ENCODE measurements at places on chromosomes 6 and 20.

DNA sequence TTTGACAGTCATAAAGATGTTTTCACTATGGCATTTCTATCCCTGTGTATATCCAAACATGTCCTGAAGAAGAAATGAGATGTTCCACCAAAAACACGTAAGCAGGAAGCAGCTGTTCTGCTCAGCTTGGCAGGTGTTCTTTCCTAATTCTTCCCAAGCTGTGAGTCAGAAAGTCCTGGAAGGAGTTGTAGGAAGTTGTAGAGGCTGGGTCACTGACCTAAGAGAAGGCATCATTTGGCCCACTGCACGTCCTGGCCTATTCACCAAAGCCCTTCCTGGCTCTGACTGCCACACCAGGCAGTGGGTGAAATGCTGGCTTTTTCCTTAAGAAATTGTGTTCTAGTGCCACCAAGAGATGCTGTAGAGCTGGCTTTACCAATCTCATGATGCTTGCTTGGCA lies 40.3 kb downstream of the STX11 start:
- no peak for DNase-seq

DNA sequence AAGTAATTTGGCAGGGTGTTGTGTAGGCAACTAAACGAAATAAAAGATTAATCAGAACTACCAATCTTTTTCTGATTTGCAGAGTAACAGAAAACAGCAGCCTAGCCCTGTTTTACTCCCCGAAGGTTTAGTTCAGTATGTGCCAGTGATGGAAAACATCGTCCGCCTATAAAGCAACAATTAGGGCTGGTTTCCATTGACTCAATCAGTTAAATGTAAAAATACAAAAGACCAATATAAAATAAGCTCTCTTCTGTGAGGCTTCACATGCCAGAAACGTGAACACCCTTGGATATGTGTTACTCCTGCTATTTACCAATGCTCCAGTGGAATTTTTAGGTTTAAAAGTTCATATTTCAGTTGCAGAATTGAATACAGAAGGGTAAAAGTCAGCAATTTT lies 210.5 kb upstream of the RSPO3 start:
- DNase-seq: no peak

DNA sequence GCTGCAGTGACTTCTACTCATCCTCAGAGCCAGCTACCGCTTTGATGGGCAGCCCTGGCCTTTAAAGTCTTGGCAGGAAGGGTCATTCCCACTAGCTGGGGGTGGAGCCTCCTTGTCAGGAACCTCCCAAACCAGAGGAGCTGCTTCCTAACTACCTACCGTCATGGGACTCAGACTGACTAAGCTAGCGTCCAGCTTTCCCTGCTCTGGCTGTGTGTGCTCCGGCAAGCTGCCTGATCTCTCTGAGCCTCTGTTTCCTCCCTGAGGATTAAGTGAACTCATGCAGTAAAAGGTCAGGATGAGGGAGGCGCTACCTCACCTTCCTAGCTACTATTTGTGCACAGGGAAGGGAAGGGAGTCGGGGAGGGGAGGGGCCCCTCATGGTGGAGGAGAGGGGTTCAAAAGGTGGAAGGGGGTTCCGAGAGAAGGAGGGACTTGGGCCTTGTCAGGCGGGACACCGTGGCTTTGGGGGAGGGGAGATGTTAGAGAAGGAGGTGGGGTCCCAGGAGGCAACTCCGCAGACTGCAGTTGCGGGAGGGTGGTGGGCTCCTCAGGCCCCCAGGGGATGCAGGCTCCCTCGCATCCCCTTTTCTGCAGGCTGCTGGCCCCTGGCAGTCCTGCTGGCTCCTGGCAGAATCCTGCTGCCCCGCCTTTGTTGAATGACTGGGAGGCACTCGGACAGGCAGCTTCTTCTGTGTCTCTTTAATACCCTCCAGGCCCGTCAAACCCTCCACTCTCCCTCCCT lies 9.8 kb downstream of the DUSP15 start:
- DNase-seq: peak; percentile 87

DNA sequence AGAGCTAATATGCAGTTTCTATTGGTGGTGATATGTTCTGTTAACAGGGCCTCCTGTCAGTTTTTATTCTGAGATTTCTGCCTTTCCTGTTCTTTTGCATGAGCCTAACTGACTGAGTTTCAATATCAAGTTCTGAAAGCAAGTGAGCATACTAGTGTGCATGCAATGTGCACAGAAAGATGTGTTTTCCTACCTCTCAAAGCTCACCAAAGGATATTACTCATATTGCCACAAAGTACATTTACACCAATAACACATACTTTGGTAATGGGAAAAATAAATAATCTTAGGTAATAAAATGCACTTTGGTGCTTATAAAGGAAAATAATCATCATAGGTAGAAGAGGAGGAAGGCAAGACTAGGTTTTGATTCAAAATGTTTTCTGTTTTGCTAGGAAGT lies 195.0 kb downstream of the KHDC1L start:
- no peak for DNase-seq

GRCh38 chr6:127980996-127981395 lies 80.1 kb upstream of the THEMIS start:
- DNase-seq: no peak

DNA sequence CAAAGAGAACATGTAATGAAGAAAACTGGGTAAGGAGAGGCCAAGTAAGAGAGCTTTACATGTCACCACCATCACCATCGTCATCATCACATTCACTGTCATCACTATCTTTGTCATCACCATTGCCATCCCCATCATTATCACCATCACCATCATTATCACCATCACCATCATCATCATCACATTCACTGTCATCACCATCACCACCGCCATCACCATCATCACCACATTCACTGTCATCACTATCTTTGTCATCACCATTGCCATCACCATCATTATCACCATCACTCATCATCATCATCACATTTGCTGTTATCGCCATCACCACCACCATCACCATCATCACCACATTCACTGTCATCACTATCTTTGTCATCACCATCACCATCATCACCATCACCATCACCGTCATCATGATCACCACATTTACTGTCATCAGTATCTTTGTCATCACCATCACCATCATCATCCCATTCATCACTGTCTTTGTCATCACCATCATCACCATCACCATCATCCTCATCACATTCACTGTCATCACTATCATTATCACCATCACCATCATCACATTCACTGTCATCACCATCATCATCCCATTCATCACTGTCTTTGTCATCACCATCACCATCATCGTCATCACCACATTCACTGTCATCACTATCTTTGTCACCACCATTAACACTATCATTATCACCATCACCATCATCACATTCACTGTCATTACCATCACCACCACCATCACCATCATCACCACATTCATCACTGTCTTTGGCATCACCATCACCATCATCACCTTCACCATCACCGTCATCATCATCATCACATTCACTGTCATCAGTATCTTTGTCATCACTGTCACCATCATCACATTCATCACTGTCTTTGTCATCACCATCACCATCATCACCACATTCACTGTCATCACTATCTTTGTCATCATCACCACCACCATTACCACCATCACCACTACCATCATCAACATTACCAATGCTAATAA lies 172.3 kb downstream of the ERMARD start:
- no peak for DNase-seq

- DNase-seq: no peak
Measured at GRCh38 chr6:72328775-72329174, 293.1 kb upstream of the KCNQ5 start.

DNA sequence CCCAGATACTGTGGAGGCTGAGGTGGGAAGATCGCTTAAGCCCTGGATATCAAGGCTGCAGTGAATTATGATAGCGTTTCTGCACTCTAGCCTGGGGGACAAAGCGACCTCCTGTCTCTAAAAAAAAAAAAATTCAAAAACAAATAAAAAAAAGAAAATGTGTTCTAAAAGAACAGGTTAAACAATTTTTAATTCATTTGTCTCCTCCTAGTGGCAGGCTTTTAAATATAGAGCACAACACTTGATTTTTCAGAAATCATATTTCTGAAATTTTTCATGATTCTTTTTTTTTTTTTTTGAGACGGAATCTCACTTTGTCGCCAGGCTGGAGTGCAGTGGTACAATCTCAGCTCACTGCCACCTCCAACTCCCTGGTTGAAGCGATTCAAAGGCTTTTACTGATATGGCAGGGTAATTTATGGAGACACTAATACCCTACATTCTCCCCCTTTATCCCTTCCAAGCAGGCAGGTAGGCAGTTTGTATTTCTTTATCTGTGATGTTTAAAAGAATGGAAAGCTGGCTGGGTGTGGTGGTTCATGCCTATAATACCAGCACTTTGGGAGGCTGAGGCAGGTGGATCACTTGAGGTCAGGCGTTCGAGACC lies 8.7 kb upstream of the GTF3C6 start:
- no peak for DNase-seq

GRCh38 chr6:114339706-114340105 lies 3.1 kb downstream of the HS3ST5 start:
- DNase-seq: no peak

- peak; percentile 39 for DNase-seq
Measured at GRCh38 chr20:40663991-40664880, 24.8 kb downstream of the MAFB start.

DNA sequence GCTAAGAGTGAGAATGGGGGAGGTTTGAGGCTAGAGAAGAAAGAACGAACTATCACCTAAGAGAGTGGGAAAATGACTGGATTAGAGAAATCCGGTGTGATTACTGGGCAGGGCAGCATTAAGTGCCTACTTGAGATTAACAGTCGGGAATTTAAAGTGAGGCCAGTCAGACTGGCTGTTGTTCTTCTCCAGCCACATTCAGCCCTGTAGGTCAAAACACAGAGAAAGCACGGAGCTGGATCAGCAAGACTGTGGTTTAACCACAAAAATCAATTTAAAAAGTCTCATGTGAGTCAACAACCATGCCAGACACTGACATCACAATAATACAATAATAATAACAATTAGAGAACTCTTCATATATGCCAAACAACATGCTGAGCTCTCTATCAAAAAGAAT lies 301.9 kb upstream of the SGK1 start:
- no peak for DNase-seq

DNA sequence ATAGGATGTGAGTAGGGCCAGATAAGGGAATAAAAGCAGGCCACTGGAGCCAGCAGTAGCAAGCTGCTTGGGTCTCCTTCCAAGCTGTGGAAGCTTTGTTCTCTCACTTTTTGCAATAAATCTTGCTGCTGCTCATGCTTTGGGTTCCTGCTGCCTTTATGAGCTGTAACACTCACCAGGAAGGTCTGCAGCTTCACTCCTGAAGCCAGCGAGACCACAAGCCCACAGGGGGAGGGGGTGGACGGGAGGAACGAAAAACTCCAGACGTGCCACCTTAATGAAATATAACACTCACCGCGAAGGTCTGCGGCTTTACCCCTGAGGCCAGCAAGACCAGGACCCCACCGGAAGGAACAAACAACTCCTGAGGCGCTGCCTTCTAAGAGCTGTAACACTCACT lies 1324.4 kb upstream of the EYS start:
- DNase-seq: no peak

DNA sequence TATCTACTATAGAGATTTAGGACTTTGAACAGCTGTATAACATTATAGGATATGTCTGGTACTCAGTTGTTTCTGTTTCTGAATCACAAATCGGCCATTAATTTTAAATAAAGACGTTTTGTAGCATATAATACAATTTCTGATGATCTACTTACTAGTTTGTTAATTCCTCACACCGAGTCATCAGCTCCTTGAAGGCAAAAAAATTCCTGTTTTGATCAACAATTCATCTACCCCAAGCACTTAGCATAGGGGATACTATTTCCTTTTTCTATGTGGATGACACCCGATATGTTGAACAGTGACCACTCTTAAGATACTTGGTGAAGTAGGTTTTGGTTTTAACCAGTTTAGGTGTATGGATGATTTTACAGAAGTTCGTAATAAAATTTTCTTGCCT lies 107.3 kb downstream of the NCOA3 start:
- DNase-seq: no peak

GRCh38 chr6:28696167-28696566 lies 170.5 kb downstream of the GPX5 start:
- DNase-seq: no peak

- peak; percentile 84 for DNase-seq
Measured at GRCh38 chr20:1894471-1894950, 696 bp upstream of the SIRPA start.

DNA sequence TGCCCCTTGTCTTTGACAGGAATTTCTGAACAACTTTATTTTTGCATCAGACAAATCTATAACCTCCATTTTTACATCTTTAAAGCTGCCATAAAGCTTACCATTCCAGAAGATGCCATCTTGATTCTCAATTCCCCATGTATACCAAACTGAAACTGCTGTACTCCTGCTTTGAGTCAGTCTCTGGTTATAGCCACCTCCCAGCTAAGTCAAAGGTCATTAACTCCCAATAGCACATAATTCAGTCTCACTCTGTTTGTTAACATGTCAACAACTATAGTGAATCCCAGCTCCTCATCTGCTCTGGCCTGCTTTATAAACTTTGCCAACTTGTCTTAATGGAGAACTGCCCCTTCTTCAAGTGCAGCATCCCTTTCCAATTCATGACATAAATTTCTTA lies 343.6 kb downstream of the FRK start:
- DNase-seq: no peak

All from T47D (cell line).